ENCODE measurements at places on chromosomes 13 and 19. TPM values are rescaled to one million over a fixed set of nuclear protein-coding genes. Genes with fewer than 3 reads are reported as not detected.
A peak's percentile ranks its signal among the peaks of the same experiment; 100 is the strongest.

Gene ZNF235
- polyA plus RNA-seq = 2.0 TPM

Gene MBD3L3
- not detected for polyA plus RNA-seq

Gene HSPB6
- polyA plus RNA-seq = 718 TPM

Gene GARIN5A
- polyA plus RNA-seq = 2.2 TPM

Gene SNRPA
- polyA plus RNA-seq = 164 TPM

GRCh38 chr13:74068471-74068870, 65.7 kb downstream of the KLF12 start:
- no peak for DNase-seq

GRCh38 chr19:40174092-40174491, 17.1 kb upstream of the MAP3K10 start:
- no peak for DNase-seq

- DNase-seq = no peak
Measured at GRCh38 chr13:37479916-37480315, 118.7 kb downstream of the POSTN start.

DNA sequence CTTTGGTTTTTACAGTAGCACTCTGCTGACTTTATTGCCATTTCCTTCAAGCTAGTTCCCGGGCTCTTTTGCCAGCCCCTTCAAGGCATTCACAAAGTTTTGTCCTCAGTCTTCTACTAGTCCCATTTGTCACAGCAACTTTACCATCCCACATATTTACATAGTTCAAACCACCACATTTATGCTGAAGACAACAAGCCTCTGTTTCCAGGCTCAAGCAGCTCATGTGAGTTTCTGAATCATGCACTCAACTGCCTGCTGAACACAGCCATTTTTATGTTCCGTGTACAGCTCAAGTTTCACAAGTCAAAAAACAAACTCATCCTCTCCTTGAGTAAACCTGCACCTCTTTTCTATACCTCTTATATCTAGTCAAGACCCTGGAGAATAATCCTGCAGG, 977.0 kb upstream of the SLC10A2 start:
- no peak for DNase-seq

DNA sequence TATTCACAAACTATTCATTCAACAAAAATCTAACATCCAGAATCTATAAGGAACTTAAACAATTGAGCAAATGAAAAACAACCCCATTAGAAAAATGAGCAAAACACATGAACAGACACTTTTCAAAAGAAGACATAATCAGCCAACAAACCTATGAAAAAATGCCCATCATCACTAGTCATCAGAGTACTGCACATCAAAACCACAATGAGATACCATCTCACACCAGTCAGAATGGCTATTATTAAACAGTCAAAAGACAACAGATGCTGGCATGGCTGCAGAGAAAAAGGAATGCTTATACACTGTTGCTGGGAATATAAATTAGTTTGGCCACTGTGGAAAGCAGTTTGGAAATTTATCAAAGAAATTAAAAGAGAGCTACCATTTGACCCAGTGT, 487.6 kb downstream of the GPC6 start:
- DNase-seq = no peak

DNA sequence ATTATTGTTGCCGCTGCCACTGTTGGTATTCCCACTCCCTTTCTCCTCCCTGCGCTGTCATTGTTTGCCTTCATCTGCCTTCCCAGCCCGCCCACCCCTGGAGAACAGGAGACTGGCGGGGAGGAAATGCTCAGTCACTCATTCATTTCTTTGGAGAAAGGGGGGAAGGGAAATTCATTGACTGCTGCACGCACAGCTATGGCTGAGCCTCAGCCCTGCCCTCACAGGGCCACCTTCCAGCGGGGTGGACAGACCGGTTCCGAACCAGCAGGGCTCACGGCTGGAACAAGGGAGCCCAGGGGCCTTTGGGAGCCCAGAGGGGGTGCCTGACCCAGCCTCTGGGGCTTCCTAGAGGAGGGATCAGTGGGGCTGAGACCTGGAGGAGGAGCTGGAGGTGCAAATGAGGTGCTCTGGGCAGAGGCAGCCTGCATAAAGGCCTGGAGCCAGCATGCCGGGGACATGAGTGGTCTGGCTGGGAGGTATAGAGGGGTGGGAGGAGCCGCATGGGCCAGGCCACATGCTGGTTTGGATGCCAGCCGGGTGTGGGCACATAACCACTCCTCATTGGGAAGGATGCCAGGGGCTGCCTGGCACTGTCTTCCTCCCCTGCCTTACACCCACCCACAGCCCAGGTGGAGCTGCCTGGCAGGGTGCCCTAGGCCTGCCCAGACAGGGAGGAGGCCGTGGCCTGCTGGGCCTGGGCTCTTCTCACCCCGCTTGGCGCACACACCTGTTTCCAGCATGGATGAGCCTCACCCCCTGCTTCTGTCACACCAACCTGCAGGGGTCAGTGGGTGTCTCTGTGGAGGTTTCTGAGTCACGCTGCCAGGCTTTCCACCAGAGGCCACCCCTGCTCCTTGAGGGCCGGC, 26.8 kb downstream of the PPP5C start:
- DNase-seq = peak; percentile 78

GRCh38 chr13:110799246-110800236, 86.0 kb downstream of the ING1 start:
- peak; percentile 43 for DNase-seq

DNA sequence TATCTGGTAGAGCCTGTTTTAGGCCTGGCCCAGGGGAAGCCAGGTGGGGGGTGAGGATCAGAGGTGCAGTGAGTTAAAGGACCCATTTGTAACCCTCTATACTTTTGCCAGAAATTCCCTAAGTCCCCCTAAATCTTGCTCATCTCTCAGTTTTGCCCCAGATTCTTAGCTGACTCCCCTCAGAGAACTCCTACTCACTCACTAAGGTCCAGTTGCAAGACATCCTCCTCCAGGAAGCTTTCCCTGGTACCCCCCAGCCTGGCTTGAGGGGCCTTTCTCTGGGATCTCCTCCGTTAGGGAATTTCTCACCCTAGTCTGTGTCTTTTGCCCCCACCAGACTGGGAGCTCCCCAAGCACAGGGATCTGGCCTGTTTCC, 1.9 kb downstream of the TSKS start:
- DNase-seq = no peak

DNA sequence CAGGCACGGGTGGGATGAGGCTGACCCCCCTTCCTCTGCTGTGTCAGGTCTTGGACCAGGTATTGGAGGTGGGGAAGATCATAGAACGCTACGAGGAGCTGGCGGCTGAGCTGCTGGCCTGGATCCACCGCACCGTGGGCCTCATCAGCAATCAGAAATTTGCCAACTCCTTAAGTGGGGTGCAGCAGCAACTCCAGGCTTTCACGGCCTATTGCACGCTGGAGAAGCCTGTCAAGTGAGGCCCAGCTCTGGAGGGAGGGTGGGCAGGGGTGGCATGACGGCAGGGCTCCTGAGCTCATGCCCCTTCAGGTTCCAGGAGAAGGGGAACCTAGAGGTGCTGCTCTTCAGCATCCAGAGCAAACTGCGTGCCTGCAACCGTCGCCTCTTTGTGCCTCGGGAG, 35.3 kb downstream of the SPTBN4 start:
- no peak for DNase-seq

DNA sequence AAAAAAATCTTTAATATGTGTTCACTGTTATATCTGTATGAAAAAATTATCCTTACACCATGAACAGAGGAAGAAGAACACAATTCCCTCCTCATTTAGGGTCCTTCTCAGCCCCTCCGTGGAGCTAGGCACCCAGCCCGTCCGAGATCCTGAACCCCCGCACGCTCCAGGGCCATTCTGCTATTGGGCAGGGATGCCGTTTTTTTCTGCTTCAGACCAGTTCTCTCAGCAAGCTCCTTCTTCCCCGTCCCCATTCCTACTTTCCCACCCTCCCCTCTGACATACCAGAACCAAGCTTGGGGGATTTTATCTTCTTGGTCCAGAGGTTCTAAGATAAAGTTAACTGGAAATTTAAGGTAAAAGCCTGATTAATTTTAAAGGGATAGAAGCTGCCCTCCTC, 36.2 kb downstream of the ATP12A start:
- no peak for DNase-seq

DNA sequence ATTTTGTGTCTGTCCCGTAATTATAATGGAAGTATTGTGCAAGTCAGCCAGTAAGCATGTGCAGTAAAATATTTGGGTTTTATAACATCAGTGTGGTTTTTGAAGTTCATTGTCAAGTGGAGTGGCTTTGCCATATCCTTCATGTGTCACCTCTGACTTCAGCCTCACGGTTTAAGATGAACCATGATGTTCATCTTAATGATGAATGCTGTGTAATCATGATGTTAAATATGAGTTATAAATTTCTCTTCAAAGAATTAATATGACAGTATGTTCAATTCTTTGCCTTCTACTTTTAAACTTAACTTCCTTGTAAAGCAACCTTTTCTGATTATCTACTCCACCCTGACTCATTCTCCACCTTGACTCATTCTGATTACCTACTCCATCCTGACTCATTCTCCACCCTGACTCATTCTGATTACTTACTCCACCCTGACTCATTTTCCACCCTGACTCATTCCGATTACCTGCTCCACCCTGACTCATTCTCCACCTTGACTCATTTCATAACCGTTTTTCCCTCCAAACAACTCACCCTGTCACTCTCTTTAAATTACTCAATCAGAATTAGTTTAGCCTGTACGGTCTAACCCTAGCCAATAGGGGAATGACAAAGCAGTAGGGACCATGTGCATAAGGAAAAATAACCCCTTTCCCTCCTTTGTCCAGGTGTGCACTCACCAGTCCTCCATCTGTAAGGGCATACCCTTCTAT, 50.3 kb upstream of the ANKRD10 start:
- no peak for DNase-seq

DNA sequence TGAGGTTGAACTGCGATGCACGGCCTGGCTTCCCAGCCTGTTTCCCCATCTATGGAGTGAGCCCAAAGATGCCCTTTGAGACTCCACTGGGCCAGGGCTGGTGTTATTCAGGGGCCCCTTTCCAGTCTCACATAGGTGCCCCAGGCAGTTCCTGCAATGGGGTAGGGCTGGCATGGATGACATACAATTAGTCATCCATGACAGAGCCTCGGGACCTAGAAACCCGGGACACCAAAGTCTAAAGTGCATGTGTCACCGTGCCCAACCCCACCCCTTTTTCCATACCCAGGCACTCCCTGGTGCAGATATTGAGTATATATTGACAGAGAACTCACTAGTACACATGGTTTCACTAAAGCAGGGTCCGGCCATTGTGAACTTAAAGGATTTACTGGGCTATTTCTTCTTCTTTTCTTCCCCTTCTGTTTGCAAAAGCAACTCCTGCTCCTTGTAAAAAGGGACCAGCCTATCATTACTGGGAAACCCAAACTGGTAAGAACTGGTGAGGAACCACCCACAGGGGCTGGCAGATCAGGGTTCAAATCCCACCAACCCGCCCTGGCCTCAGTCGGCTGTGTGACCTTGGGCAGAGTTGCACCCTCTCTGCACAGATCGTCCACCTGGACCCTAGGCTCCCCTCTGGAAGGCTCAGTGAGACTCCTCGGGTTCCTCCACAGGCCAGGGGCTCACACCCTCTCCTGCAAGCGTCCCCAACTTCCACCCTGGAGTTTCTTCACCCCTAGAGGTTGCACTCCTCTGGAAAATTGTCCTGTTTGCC, 2.7 kb downstream of the B3GNT3 start:
- DNase-seq = no peak

DNA sequence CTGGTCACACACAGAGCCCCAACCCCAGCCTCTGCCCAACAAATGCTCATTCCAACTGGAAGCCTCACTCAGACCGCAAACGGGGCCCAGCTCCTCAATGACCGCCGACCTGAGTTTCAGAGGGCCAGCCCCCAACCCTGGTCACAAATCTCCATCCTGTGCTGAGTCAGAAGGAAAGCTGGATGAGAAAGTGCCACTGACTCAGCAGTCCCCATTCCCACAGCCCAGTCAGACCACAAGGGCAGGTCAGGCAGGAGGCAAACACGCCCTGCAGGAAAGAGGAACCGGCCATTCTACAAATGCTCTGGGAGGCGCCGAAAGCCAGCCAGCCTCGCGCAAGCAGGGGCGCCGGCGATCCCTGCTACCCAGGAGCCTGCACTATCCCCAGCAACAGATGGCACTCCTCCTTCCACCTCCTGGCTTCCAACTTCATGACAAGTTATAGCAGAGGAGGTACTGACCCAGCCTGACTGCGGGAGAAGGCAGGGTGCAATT, 14.1 kb upstream of the PRKD2 start:
- peak; percentile 83 for DNase-seq

GRCh38 chr19:38735257-38735686, 9.0 kb downstream of the CAPN12 start:
- DNase-seq = peak; percentile 61

- DNase-seq = peak; percentile 99
Measured at GRCh38 chr19:4246767-4247593, at the start of gene YJU2. Gene YJU2 (plus strand): TSS chr19:4247080. CDS start chr19:4247147, 67 bp downstream.

GRCh38 chr19:1260749-1261537, 8.2 kb upstream of the CIRBP start:
- peak; percentile 97 for DNase-seq

DNA sequence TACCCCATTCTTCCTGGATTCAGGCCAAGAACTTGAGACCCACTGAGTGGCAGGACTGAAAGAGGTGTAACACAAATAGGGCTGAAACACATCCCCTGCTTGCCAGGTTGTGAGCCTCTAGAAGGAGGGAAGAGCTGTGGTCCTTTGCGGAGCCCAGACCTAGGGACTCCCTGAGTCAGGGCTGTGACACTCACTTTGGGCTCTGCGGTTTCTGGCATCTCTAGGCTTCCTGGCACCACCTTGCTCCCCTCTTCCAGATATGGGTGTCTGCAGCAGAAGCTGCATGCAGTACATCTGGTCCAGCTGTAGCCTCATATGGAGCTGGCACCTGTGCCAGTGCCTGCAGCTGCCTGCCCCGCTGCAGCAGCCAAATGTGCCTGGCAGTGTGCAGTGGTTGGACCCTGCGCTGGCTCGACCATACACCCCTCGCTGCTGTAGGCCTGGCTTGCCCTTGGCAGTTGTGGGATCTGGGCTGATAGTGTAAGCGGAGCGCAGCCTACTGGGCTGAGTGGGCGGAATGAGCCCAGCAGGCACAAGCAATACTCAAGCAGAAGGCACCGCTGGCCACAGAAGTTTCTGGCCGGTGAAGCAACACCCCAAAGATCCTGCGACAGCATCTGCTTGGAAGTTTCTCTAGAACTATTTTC, 290.4 kb downstream of the SLITRK6 start:
- DNase-seq = peak; percentile 1

DNA sequence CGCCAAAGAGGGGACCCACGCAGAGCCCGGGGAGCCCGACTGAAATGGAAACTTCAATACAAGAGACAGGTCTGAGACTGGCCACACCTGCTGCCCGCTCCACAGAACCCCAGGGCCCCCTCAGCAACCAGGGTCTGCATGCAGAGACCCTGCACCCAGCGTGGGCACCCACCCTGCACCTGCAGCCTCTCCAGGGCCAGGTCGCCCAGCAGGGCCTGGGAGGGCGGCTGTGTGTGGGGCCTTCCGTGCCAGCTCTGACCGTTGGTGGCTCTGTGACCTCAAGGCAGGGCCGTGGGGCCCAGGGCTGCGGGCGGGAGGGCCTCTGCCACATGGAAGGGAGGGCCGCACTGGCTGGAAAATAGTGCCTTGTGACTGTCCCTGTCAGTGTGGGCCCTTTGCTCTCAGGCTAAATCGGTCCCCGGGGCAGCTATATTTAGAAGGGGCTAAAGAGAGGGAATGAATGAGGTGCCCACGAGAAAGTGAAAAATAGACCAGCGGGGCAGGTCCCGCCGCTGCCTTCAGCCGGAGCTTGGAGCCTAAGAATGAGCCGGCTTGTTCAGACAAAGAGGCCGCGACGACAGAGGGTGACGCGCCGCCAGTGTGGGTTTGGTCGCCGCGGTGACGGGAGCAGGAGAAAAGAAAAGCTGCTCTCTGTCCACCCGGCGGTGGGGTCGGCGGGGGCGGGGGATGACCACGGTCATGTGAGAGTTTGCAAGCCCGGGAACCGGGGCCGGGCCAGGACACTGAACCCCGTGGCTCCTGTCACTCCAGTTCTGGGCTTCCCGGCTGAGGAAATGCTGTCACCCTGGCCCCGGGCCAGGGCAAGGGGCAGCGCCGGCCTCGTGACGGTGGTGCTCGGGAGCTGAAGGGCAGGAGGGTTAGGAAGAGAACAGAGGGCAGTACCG, 70.5 kb downstream of the GADD45B start:
- peak; percentile 88 for DNase-seq

All from adrenal gland (tissue), 19 donors.